Tibial artery (tissue), 4 donors: ENCODE measurements at places on chromosomes 4 and X.

DNA sequence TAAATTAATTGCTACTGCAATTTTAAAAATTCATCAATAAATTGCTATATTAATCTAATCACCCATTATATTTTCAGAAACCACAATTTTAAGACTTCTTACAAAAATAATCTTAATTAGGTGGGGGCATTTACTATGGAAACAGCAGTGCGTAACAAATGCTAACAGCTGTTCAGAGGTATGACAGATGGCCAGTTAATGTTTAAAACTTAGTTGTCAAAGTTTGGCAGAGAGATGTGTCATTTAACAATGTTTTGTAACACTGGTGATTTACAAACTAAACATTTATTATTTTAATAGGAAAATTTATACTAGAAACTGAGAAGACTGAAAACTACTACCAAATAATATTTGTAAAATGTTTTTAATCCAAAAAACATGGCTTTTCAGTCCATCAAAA, 85.2 kb upstream of the GPR34 start:
- DNase-seq, result no peak

GRCh38 chr4:170089668-170090351, at the start of gene AADAT:
Gene AADAT (minus strand): TSS chr4:170089956. CDS start chr4:170089690, 266 bp downstream.
- peak; percentile 85 for DNase-seq

GRCh38 chr4:76639288-76639687, 204.3 kb downstream of the SHROOM3 start:
- no peak for DNase-seq

DNA sequence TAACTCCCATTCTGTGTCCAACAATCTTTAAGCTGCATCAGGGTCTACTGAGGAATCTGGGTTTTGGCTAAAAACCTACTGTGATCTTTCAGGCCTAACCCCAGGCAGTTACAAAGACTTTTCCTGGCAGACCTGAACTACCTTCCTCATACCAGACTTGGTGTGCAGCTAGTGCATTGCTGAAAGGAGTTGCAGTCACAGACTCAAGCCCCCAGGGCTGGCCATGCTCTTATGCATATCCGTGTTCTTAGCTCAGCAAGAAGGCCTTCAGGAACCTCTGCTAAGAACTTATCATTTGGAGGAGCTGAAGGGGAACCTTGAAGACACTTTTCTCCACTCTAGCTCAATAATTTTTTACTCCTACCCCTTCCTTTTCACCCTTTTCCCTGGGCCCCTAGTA, 147.5 kb downstream of the INPP4B start:
- DNase-seq, result no peak

DNA sequence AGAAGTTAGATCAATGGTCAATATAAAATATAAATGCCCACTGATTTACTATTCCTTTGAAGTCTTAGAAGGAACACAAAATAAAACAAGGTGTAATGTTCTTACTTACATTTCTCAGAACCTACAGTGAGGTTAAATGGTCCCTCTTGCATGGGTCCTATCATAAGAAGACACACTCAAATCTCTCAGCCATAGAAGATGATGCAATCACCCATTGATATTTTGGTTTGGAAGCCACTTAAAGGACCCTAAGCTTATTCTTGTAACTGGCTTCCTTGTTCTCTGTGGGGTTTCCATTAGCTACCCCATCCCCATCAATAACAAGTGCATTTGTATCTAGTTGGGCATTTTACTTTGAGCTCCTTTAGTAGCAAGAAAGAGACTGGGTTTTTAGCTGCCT, 15.1 kb downstream of the REELD1 start:
- no peak for DNase-seq

DNA sequence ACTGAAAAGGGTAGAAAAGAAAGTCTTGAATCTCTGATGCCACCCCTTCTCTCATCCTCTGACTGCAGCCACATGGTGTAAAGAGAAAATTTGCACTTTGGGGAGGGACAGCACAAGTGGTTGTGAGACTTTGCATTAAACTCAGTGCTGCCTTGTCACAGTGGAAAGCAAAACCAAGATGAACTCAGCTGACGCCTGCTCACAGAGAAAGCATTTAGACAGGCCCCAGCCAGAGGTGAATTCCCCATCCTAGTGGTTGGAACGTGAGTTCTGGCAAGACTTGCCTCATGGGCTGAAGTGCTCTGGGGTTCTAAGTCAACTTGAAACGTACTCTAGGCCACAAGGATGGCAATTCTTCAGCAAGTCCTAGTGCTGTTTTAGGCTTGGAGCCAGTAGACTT, 1101.4 kb downstream of the ADGRL3 start:
- DNase-seq, result no peak

- DNase-seq, result no peak
Measured at GRCh38 chr4:145663194-145663593, 16.8 kb upstream of the C4orf51 start.

- DNase-seq, result no peak
Measured at GRCh38 chr4:153506341-153507309, 40.5 kb downstream of the TMEM131L start.

- DNase-seq, result no peak
Measured at GRCh38 chr4:74282926-74283325, 25.3 kb upstream of the EPGN start.

- DNase-seq, result no peak
Measured at GRCh38 chr4:175373031-175373430, 439.0 kb downstream of the GPM6A start.

GRCh38 chrX:102784550-102784949, 64.0 kb downstream of the GPRASP3 start:
- DNase-seq, result no peak

GRCh38 chr4:7210824-7211223, 18.5 kb downstream of the SORCS2 start:
- no peak for DNase-seq
